Stimulated activated CD4-positive, alpha-beta T cell treated with anti-CD3 and anti-CD28 coated beads, TNF-alpha, amount 100 ng/mL, for 1 hour (primary cell): ENCODE measurements at places on chromosomes 16 and 17.

- DNase-seq, result peak; percentile 41
These were observed 21.4 kb downstream of the QPRT start for GRCh38 chr16:29700253-29700987.

DNA sequence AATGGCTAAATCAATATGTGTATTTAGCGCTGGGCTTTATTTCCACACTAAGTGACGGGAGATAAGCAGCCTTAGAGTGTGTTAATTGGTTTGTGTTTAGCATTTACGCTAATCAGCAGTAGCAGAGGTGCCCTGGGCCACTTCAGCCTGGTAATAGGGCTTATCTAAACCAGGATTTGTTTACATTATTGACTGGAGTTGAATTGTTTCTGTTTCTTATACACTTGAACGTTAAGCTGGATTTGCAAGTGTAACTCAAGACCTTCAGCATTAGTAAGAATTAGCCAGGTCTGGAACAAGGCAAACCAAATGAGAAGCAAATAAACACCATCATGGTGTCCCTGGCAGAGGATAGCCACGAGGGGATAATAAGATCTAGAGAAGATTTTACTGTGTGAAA is 313.6 kb downstream of the HS3ST4 start:
- no peak for DNase-seq

DNA sequence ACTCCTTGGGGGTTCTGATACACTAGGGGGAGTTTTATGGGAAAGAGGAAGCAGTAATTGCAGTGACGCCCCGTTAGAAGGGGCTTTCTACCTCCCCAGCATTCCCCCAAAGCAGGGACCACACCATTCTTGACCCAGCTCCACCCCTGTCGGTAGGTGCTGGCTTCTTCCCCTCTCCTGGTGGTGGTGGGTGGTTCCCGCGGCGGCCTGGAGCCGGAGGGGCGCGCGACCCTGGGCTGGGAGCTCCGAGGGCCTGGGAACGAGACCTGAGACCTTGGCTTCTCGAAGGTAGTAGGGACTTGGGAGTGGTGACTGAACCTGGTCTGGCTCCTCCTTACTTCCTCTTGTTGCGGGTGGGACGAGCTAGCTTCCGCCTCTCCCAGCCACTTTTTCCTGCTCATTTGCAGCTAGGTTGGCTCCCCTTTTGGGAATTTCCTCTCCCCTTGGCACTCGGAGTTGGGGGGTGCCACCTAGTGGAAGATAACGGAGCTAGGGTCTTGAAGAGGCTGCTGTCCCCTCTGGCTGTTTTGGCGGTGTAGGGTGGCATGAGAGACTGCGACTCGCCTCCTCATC is 438 bp downstream of the GRN start:
- DNase-seq, result no peak

DNA sequence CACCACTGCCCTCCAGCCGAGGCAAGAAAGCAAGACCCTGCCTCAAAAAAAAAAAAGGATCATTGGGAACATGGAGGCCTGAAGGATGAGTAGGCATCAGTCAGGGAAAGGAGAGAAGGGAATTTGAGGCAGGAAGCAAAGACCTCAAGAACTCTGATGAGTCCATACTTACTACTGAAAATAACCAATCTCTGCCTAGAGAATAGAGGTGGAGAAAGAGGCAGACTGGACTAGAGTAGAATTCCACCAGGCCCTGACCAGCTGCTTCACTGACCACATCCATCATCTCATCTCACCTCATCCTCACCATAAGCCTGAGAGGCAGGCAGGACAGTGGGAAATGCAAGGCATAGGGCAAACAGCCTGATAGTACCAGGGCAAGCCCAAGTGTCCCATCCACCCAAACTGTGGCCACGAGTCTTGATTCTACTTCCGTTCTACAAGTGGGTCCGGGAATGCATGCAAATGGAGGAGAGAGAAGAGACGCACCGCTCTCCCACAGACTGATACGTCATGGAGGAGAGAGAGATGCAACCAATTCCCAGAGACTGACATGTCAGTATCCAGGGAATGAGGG is 17.1 kb downstream of the ANKRD11 start:
- DNase-seq, result no peak

- no peak for DNase-seq
These were observed 201.9 kb upstream of the CDH11 start for GRCh38 chr16:65323655-65324237.
